ENCODE measurements at places on chromosomes 16 and 17.

DNA sequence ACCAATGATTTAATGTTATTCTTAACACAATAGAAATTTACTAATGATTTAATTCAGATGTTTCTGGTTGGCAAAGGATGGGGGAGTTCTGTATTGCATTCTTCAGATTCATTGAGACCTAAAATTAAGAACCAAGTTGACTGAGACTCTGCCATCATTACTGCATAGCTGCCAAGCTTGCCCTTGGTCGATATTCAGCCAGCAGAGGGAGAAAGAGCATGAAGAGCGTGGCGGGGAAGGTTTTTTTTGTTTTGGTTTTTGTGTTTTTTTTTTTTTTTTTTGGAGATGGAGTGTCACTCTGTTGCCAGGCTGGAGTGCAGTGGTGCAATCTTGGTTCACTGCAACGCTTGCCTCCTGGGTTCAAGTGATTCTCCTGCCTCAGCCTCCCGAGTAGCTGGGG is 659.4 kb upstream of the EEF2KMT start:
- DNase-seq, result no peak

DNA sequence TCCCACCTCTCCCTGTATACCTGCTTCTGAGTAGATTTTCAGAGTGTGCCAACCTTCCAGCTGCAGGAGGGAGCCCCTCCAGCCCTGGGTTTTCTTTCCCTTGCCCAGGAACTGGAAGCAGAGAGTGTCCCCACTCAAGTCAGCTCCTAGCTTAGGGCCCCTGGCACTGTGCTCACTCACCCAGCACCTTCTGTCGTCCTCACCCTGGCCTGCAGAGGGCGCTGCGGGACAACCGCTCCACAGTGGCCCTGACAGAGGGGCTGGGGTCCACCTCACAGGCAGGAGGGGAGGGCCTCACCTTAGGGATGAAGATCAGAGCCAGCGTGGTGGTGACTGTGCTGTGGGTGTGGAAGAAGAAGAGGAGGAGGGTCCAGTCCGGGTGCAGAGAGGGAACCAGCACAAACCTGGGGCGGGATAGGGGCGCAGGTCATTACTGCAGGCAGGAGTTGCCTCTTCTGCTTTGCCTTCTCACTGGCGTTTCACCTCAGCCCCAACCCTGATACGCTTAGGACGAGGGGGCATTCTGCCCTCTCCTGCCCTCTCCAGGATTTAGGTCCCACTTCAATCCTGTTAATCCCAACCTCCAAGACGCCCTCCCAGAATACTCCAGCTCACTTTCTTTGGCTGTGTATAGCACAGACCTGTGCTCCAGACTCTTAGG is 10.0 kb downstream of the GPR179 start:
- DNase-seq, result no peak

DNA sequence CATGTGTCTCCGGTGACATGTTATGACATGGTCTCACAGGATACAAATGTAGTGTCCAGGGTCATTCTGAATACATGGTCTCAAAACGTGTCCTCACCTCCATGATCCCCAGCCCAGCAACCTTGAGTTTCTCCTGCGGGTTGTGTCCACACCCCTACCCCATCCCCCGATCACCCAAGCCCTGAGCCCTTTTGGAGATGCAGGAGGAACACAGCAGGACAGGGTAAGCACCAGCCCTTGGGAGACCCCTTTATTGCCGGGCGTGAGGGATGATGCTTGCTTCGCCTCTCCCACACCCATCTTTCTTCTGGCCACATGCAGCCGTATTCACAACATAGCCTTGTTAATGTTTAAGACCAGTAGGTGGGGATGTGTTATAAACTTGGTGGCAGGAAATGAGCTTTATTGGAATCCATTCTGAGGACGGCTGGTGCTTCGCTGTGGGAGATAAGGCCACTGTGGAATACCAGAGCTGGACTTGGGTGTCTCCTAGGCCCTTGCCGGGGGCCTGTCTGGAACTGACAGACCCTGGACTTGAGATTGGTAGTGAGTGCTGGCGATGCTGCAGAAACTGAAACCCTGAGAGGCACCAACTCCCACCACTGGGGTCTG is 5.5 kb downstream of the TMEM132E start:
- no peak for DNase-seq

- DNase-seq, result no peak
Measured at GRCh38 chr17:42560246-42560645, 1.7 kb upstream of the COASY start.

DNA sequence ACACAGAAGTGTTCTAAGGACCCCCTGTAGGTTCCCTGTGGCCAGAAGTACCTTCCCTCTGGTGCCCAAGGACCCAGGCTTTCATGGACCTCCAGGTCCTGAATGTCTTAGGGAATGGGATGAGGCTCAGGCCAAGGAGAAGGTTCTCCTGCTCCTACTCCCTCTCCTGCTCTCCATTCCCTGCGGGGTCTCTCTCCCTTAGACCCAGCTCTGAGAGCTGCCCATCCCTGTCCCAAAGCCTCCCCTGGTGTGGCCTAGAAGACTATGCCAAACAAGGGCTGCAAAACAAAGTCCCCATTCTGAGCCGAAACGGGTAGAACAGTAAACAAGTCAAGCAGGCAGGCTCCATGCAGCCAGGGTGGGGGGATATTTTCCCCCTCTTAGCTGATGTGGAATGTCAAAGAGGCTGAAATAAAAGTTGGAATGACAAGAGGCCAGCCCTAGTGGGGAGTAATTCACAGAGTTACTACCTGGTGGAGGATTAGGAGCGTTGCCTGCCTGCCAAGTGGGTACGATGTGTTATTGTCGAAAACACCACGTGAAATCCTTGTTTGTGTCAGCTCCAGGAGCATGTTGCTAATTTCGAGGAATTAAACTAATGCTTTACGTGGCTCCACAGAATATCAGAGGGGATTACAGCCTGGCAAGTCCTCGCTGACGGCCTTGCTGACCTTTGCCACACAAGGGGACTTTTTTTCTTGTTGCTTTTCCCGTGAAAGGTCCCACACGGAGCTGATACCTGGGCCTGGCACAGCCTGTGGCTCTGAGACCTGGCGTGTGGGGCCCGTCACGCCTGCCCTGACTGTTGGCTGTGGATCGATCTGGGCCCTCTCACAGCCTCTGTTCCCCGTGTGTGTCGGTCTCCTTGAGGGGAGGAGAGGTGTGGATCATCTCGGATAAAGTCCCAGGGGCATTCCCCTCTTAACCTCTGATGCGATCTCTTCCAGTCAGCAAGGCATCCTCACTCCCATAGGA is 2.9 kb downstream of the WFIKKN2 start:
- peak; percentile 24 for DNase-seq

DNA sequence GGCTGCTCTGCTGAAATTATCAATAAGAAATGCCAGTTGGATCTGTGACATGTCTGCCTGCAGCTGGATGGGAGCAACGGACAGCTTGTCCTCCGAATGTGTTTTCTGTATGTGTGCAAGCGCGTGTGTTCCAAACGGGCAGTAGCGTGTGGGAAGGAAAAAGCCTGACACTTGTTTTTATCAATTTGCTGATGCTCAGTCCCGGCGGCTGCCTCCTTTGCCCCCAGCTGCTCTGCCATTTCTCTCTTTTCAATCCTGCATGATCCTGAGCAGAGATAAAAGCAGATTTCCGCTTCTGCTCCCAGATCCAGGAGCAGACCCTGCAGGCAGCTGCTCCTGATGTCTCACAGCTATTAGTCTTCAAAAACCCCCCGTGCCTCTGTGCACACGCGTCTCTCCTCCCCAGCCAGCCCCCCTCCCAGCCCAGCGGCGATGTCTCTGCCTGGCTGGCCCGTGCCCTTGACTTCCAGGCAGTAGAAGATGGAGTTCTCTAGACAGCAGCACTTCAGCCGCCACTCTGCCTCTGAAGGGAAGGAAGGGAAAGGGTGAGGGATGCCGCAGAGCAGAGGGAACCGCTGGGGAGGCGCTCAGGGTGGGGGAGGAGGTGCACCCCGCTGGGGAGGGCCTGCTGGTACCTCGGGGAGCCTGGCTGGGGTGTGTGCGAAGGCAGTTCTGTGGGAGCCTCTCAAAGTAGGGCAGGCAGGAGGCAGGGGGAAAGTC is 4.1 kb downstream of the PRCD start:
- peak; percentile 61 for DNase-seq

GRCh38 chr16:56288019-56288418 is 96.7 kb downstream of the GNAO1 start:
- no peak for DNase-seq
